ENCODE measurements at places on chromosomes 7 and 10. TPM values are rescaled to one million over a fixed set of nuclear protein-coding genes. Genes with fewer than 3 reads are reported as not detected.

GRCh38 chr7:87735360-87735759, 107.2 kb downstream of the RUNDC3B start:
- no peak for DNase-seq

DNA sequence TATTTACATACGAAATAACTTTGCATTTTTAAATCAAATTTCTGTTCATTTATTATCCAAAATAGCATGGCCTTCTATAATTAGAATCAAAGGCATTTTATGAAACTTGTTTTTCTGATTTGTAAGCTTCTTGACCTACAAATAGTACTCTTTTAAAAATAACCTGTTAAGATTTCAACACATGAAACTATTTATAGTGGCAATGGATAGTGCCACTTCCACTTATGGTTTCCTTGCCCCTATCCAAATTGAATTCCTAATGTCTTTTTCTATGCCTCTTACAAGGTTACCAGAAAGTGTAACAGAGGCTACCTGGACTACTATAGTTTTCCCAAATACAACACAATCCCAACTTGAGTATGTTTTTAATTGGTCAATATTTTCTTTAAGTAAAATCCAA, 263.5 kb downstream of the SEMA3D start:
- DNase-seq, result no peak

- no peak for DNase-seq
Observed at GRCh38 chr10:118459642-118460193, 117.6 kb upstream of the FAM204A start.

DNA sequence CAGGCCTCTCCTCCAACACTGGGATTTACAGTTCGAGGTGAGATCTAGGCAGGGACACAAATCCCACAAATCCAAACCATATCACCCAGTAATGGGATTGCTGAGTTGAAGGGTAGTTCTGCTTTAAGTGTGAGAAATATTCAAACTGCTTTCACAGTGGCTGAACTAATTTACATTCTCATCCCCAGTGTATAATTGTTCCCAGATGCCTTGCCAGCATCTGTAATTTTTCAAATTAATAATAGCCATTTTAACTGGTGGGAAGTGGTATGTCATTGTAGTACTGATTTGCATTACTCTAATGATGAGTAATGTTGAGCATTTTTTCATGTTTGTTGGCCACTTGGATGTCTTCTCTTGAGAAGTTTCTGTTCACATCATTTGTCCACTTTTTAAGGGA, 592.8 kb upstream of the GRM3 start:
- no peak for DNase-seq

DNA sequence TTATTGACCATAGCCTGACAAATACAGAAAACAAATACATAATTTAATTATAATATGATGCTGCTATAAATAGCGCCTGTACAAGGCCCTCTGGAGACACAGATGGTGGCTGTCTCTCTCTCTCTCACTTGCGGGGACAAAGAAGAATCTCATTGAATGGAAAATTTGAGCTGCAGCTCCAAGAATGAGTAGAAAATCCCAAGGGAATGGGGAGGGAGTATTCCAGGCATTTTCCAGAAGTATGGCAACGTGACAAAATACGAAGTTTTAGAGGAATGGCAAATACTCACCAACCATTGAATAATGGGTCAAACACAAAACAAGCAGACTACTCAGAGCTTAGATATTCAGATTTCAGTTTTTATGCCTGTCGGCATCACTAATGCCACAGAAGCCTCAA, 179.9 kb downstream of the NRP1 start:
- no peak for DNase-seq

GRCh38 chr10:7515439-7515838, 104.6 kb upstream of the SFMBT2 start:
- DNase-seq, result no peak

GRCh38 chr10:14219411-14219810, 111.3 kb downstream of the FRMD4A start:
- DNase-seq, result no peak

- no peak for DNase-seq
Observed at GRCh38 chr7:111413739-111414138, 148.6 kb downstream of the IMMP2L start.

DNA sequence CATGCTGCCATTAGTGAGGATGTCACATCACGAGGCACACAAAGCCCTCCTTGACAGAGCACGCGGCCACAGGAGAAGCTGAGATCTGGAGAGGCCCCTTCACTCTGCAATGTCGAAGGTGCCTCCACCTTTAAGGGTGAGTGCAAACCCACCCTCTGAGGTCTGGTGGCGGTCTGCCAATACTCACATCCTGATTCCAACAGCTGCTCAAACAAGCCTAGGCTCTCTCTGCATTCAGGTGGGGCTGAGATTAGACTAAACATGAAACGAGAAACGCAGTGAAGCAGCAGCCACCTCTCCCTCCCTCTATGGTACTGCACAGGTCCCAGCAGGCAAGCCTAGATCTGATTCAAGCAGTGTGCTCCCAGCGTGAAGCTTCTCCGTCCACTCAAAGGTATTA, 151.8 kb downstream of the TCERG1L start:
- peak; percentile 25 for DNase-seq

DNA sequence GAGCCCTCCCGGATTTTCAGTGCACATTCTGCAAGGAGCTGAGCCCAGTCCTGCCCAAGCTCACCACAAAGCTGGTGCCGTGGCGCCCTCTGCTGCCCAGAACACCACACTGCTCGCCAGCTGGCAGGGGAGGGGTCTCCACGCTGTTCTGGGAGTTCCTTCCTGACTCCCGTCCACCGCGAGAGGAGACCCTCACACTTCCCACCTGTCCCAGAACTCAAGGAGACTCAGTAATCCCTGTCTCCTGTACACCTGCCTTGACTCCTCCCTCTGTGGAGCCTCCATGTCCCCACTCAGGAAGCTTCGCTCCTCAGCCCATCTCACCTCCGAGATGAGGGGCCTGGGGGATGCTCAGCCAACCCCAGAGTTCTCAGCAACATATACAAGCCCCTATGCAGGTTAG, 11.3 kb downstream of the C10orf105 start:
- peak; percentile 81 for DNase-seq

DNA sequence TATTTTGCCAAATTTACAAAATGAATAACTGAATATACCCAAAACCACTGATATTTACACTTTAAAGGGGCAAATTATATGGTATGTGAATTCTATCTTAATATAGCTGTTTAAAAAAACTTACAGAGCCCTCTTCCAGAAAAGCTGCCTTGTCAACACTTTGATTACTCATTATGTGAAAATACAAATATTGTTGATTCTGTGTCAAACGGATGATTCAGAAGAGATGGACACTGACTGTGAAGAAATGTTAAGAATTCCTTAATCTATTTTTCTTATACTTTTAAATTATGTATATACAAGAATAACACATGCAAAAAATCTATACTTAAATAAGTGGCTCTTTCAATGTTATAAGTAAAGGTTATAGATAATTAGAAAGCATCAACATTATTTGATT, 41.5 kb downstream of the SMURF1 start:
- no peak for DNase-seq

DNA sequence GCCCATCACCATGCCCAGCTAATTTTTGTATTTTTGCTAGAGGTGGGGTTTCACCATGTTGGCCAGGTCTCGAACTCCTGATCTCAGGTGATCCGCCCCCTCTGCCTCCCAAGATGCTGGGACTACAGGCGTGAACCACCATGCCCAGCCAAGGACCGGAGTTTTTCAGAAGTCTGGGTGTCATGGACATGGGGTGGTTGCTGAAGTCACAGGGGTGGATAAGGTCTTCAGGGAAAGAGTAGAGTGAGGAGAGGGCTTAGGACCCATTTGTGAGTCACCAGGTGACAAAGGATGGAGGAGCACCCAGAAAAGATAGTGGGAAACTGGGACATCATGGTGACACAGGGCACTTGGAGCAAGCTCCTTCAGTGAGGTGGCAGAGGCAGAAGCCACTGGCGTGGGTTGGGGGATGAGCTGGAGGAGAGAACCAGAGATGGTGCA, 2.8 kb upstream of the GPRIN2 start:
- DNase-seq, result no peak

- DNase-seq, result no peak
Observed at GRCh38 chr10:125029584-125030242, 87.8 kb downstream of the ZRANB1 start.

DNA sequence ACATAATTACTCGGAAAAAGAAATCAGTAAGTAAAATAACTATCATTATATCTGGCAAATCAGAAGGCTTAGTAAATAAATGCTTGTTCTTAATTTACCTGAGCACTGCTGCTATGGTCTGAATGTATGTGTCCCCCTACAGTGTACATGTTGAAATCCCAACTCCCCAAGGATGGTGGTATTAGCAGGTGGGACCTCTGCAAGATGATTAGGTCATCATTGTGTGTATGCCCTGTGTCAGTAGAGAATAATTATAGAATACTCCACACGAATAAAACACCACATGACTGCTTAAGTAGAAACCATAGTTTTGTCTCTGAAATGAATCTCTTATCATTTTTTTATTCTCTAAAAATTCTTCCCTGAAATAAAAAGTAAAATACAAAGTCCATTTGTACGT, 101.6 kb downstream of the RNF133 start:
- DNase-seq, result no peak

- no peak for DNase-seq
Observed at GRCh38 chr7:111101856-111102646, 11.1 kb downstream of the LRRN3 start.

GRCh38 chr10:71771821-71772617, 1.3 kb downstream of the VSIR start:
- DNase-seq, result no peak

DNA sequence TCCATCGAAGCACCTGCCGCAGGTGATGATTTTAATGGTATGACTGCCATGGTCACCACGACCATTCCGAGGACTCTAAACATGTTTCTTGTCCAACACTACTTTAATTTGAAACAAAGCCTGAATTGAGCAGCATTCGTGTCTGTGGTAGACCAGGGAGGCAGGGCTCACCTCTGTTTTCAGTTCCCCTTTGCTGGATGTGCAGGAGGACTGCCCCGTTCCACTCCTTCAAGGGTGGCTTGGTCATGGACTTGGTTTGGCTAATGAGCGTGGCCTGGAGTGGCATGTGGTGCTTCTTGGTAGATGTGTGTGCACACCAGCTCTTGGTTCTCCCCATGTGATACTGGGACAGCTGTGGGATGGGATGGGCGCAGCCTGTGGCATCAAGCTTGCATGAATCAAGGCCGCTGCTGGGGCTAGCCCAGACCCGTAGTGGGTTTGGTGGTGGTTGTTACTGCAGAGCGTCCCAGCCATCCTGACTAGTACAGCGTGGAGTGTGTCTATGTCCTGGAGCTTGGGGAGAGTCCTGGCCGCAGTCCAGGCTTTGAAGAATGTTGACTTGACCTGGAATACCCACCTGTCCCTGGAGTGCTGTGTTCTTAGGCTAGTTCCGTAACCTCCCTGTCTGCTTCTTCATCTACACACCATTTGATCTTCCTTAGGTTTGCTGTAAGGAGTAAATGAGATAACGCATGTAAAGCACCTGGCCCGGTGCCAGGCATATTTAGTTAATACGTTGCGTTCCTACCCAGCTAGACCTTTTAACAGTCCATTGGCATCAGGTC, 34.8 kb downstream of the MGMT start:
- DNase-seq, result no peak

- DNase-seq, result no peak
Observed at GRCh38 chr10:43461950-43462349, 25.0 kb downstream of the ZNF487 start.

DNA sequence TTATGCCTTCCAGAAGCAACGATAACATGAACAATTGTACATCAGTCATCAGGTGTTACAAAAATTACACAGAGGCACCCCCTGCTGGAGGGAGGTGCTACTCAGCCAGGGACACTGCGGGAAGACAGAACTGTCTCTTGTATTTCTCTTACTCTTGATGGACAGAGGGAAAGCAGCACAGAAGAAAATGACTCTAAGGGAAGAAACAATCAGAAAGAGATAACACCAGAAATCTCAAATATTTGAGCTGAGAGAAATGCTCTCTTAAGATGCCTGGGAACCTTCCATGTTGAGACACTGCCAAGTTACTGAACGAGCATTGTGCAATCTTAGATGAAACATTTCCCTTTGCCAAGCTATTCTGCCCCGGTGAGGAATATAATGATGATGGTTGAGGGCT, 227.6 kb upstream of the NPSR1 start:
- no peak for DNase-seq

- no peak for DNase-seq
Observed at GRCh38 chr10:110648692-110649346, 4.7 kb downstream of the RBM20 start.

DNA sequence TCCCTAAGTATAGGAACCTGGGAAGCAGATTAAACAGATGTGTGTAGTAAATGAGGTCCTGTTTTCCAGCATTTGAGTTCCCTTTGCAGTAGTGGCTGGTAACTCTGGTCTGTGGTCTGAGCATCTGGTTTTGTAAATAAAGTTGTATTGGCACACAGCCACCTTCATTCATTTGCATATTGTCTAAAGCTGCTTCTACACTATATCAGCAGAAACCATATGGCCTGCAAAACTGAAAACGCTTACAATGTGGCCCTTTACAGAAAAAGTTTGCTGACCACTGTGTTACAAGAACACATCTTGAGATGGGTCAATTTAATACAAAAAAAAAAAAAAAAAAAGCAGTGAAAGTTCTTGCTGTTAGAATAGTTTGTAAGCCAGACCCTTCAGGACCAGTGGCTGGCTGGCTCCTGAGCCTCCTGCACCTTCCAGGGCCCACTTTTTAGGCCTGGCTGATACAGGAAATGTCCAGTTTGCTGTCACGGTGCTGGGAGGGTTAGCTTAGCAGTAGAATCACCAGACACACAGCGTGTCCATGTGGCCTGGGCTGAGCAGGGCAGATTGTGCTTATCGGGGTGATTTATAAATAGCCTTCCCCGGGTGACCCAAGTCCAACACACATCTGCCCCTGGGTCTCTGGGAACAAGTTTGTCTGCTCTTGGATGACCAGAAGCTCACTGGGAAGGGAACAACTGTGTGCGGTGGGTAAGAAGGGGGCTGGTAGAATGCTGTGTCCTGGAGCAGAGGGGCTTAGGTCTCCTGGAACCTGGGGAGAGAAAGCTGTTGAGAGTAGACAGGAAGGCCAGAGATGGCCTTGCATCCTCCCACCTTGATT, 1.4 kb downstream of the C10orf71 start:
- DNase-seq, result no peak

NPC1L1 gene
- 0.17 TPM for total RNA-seq

TMEM176A gene
- total RNA-seq, result 63.7 TPM

BICC1 gene
- total RNA-seq, result 9.2 TPM

SPDYE9 gene
- total RNA-seq, result not detected

PLA2G12B gene
- 1.2 TPM for total RNA-seq

CEP41 gene
- 11.3 TPM for total RNA-seq

ADAM8 gene
- 20.3 TPM for total RNA-seq

All from upper lobe of right lung (tissue), 1 donor.